ENCODE measurements at places on chromosomes 3 and 15.

DNA sequence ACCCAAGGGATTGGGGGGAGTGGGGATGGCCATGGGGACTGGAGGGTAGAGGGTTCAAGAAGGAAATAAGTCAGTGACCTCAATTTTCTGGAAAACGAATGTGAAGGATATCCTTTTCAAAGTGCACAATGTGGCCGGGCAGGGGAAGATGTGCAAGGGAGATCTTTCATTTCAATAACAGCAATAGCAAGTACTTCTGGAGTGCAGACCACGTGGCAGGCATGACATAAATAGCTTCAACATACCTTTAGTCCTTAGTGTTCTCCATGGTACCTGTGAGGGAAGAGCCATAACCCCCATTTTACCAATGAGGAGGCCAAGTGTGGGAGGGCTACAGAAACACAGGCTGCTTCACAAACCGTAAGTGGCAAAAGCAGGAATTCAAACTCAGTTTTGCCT, 138.7 kb downstream of the FOXP1 start:
- no peak for DNase-seq

DNA sequence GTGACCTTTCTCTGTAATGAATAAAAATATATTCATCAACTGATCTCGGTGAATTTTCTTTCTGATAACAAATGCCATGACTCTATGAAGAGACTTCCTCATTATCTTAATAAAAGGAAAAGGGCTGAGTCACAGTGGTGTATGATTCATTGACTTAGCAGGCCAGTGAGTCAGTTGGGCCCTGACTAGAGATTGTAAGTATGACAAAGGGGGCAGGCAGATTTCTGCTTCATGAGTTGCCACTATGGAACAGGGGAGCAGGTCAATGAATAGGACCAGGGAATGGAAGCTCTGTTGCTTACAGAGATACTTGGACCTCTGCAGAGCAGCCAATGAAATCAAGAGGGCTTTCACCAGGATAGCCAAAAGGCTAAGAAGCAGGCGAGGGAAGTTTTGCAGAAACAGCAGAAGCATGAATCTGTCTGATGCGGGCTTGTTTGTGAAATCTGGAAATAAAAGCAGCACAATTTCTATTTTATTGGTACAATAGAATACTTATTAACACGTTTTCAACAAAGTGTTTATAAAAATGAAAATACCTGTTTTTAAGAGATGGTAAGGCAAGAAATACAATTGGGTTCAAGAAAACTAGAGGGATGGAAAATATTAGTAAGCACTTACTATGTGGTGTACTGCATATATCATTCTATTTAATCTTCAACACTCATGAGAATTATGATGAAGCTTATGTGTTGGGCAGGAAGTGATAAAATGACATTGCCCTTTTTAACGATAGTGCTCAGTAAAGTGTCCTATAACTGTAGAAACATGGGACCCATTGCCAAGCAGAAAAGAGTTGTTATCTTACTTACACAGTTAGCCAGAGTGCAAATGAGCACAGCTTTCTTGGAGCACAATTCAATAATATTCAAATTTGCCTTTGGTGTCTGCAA, 169.8 kb upstream of the MYRIP start:
- no peak for DNase-seq

GRCh38 chr15:47496343-47497185, 220.7 kb upstream of the SEMA6D start:
- no peak for DNase-seq

DNA sequence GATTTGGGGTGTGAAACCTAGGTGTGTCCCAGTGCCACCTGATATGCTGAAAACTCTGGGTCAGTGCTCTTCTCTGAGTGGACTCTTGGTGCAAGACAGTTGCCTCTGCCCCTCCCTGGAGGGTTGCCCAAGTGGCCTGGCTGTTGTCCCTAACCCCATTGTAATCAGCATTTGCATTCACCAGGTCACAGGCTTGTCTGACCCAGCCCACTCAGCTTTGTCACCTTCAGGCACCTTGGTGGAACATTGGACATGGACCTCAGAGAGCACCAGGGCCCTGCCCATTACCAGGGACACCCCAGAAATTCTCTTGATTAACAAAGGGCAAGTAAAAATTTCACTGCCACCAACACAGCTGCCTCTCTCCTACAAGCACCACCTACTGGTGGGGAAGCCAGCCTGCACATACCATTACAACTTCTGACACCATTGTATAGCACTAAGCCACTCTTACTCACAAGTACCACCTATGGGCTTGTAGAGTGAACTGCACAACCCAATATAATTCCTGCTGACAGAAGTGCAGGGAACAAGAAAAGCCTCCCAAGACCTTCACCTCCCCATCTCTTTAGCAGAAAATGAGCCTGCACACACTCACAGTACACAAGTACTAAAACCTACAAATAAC, 324.6 kb downstream of the EPHA6 start:
- DNase-seq, result no peak

- DNase-seq, result no peak
Measured at GRCh38 chr3:59677747-59678702, 628.2 kb upstream of the CFAP20DC start.

- no peak for DNase-seq
Measured at GRCh38 chr15:39594446-39595337, 13.8 kb downstream of the THBS1 start.

GRCh38 chr3:195101927-195102608, 168.9 kb downstream of the XXYLT1 start:
- DNase-seq, result no peak

GRCh38 chr15:62316413-62317060, 151.5 kb upstream of the C2CD4B start:
- DNase-seq, result no peak

- DNase-seq, result no peak
Measured at GRCh38 chr15:32904448-32904847, 186.6 kb downstream of the GREM1 start.

GRCh38 chr3:32544894-32545293, 25.8 kb downstream of the DYNC1LI1 start:
- DNase-seq, result no peak

DNA sequence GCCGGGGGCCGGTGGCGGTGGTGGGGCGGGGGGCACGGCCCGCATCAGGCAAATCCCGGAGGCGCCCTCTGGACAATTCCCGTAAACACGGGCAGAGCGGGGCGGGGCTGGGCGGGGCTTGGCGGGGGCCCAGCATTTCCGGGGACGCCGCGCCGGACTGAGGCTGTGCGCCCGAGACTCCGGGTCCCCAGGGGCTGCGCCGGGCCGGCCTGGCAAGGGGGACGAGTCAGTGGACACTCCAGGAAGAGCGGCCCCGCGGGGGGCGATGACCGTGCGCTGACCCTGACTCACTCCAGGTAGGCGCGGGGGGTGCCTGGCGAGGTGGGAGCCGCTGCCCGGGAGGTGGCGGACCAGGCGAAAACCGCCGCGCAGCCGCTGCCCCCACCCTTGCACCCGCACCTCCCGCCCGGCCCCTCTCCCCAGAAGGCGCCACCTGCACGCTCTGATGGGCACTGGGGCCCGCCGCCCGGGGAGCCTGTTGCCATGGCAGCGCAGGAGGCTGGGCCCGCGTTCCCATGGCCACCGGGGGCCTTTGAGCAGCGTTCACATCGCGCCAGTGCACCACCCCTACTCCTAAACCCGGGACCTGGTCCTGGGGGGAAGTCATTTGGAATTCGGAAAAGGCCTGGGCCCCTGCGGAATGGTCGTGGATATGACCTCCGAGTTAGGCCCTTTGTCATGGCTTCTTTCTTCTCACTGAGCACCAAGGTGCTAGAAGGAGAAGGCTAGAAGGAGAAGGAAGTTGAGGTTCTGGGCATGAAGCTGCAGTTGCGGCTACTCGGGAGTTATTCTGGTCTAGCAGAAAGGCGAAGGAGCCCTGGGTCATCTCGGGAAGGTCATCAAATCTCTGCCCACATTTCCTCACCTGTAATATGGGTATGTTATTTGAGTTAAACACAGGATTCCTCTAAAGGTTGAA, 16.1 kb upstream of the SEMA4B start:
- peak; percentile 86 for DNase-seq

DNA sequence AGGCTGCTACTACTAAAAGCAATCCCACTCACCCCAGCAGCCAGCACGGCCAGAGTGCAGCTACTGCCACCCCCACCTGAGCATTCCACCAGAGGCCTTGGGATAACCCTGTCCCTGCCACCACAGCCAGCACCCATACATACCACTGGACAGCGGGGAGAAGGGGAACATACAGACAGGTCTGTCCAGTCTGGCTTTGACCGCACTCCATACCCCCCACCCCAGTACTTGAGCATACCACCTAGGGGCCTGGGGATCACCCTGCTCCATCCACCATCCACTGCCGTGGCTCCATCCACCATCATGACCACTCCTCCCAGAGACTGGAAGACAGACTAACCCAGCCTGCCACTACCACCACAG, 210.1 kb downstream of the ATP8B4 start:
- no peak for DNase-seq

DNA sequence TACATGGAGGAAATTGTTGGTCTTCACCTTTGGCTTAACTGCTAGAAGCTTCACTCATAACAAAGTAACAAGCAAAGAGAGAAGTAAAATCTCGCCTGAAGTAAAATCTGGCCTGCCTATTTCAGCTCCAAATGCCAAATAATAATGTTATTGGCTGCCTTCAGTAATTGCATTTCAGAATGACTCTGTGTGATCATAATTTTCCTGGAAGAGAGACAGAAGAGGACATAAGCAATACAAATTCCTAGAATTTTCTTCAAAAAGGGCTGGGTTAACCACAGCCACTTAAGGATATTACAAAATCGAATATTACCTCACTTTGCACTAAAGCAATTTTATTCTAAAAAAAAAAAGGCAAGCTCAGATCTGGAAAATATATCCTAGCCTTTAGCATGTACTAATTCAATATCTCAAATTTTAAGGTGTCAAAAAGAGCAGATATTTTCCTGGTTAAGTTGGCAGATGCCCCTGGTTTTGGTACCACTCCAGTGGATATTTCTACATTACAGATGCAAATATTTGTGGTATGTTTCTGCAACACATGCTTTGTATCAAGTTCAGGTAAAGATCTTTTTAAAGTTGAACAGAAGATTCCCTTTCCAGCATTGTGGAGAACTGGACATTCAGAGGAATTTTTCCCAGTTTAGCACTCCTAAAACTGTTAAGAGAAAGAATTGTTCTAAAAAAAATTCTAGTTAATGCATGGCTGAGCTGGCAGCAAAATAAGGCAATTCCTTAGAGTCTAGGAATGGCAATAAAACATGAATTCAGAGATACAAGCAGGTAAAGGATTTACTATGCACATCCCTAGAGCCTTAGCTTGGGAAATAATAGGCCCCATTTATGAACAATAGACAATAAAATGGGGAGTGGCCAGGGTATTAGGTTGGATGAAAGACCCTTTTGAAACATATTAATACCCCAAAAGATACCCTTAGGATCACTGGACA, 116.7 kb downstream of the STAC start:
- DNase-seq, result no peak

DNA sequence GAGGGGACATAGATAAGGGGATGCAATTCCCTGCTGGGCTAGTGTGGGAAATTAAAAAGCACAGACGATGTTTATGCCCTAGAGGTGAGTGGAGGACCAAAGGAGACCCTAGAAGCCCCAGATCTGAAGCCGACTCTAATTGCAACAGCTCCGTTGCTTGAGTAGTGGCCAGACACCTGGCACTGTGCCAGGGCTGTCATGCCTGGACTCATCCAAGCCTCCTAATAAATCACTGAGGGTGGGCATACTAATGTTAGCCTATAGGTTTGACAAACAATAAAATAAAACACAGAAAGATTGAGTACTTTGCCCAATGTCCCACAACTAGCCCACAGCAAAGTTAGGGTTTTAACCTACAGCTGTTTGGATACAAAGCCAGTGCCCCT, 25.4 kb upstream of the MRPS22 start:
- no peak for DNase-seq

DNA sequence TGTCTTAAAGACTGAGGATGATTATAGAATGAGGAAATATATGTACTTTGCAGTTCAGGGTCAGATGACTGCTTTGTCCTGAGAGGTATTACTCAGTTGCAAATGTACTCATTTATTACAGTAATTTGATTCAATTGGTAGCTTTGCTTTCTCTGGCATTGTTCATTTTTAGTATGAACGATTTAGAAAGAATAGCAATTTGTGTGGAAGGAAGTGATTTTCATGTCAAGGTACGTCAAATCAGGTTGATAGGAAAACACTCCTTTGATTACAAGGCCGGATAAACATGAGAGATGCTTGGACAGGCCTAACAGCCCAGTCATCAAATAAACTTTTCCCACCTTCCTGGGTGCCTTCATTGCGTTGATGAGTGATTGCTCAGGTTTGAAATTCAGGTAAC, 53.8 kb downstream of the UNC13C start:
- DNase-seq, result no peak

DNA sequence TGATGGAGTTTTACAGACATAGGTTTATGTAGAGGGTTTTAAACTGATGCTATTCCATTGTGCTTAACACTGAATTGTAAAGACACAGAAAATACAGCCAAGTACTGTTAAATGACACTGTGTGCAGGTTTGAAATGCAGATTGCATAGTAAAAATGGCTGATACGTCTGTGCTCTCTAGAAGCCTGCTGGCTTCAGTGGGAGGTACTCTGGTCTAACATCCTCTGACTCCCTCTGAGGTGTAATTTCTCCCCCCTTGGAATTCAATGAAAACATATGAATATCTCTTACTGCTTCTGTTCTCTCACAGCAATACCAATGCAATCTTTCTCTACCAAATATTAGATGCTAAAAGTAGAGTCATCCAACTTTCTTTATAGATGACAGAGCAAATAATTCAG, 176.6 kb downstream of the SLC9A9 start:
- DNase-seq, result no peak

DNA sequence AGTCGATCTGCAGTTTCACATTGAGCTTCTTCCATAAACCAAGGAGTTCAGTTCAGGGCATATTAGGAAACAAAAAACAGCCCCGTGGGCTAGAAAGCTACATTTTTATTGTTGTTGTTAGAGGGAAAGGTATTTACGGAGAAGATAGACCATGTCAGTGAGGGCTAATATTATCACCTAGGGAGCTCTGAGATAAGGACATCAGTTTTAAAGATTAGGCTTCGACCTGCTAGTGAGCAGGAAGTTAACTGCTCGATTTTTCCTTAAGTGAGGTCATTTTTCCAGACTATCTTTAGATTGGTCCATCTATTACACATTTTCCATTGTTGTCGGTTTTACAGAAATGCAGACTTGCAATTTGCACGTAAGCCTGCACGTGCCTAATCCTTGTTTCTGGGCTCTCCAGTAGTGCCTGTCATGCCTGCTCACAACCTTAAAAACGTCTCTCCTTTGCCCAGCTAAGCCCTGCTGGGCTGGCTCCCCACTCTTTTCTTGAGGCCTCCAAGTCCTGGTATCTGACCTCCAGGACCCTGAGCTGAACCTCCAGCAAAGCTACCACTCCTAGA, 72.6 kb downstream of the MTHFS start:
- no peak for DNase-seq

GRCh38 chr3:177351757-177352158, 154.5 kb upstream of the TBL1XR1 start:
- DNase-seq, result no peak

GRCh38 chr3:127206154-127206553, 13.2 kb downstream of the PRR23E start:
- DNase-seq, result no peak

- DNase-seq, result no peak
Measured at GRCh38 chr15:92938387-92938786, 38.3 kb downstream of the CHD2 start.

Measured in large intestine (tissue), 12 donors.